ENCODE measurements at places on chromosomes 6 and 20. TPM values are rescaled to one million over a fixed set of nuclear protein-coding genes. Genes with fewer than 3 reads are reported as not detected.

NDRG3 gene
- 28.4 TPM for total RNA-seq

HS3ST5 gene
- not detected for total RNA-seq

DNA sequence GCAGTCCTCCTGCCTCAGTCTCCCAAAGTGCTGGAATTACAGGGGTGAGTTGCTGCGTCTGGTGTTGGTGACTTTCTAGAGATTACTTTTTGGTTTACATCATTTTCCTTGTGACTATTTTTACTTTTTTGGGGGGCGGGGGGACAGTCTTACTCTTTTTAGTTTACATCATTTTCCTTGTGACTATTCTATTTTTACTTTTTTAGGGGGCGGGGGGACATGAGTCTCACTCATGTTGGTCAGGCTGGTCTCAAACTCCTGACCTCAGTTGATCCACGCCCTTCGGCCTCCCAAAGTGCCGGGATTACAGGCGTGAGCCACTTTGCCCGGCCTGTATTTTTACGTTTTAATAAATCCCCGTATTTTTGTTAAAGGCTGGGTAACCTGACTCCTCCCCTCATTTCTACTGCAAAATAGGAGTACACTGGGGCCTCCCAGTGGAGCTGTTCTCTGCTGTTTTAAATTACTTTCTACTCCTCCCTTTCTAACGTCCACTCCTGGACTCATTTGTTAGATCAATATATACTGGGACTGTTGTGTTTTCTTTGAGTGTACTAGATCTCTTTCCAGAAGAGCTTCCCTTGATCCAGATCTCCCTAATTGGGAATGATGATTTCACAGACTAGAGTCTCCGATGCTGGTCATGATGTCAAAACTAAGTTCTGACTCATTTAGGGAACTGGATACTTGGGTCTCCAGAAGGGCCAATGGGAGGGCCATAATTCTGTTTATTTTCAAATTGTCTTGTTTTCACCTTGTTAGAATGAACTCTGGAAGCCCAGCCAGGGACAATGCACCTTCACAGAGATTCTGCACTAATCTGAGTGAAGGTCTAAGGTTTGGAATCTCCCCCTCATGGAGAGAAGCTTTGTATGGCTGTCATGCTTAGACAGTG, 9.2 kb downstream of the HSPA1B start:
- DNase-seq: peak; percentile 30

- DNase-seq: no peak
Measured at GRCh38 chr6:111658462-111659154, 52.9 kb upstream of the TRAF3IP2 start.

DNA sequence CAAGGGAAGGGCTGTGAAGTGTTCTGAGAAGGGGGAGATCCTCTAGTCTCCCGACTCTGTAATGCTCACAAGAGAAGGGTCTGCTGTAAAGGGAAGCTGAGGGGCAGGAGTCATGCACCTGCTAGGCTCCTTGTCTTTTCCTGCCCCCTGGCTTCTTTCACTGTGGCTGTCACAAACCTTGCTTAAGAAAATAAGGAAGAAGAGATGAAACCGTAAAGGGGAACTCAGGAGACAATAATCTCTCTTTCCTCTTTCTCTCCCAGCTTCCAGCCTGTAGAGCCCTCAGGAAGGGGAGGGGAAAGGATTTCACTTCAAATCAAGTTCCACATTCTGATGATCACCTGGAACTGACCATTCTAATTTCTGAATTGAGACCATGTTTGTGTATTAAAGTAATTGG, 26.3 kb downstream of the SLC13A3 start:
- no peak for DNase-seq

DNA sequence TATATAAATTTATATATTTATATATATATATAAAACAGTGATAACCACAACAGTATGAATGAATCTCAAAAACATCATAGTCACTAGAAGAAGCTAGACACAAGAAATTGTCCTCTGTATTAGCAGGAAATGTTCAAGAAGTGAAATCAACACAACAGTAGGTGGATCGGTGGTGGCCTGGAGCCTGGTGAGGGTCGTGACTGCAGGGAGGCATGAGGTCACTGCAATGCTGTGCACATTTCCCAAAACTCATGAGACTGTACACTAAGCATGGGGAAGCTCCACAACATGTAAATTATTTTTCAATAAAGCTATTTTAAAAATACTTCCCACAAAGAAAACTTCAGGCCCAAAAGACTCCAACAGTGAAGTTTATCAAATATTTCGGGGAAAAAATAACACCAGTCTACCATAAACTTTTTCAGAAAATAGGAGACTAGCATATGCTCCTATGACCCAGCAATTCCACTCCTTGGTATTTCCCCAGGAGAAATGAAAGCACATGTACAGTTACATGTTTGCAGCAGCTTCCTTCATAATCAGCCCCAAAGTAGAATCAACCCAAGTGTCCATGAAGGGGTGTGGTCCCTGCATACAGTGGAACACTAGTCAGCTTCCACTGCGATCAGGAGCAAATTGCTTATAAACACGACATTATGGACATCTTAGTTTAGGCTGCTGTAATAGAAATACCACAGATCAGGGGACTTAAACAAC, 144.2 kb downstream of the TBXT start:
- DNase-seq: no peak

Data from endothelial cell of umbilical vein (primary cell).